ENCODE measurements at places on chromosomes 5 and 9.
A peak's percentile ranks its signal among the peaks of the same experiment; 100 is the strongest.

DNA sequence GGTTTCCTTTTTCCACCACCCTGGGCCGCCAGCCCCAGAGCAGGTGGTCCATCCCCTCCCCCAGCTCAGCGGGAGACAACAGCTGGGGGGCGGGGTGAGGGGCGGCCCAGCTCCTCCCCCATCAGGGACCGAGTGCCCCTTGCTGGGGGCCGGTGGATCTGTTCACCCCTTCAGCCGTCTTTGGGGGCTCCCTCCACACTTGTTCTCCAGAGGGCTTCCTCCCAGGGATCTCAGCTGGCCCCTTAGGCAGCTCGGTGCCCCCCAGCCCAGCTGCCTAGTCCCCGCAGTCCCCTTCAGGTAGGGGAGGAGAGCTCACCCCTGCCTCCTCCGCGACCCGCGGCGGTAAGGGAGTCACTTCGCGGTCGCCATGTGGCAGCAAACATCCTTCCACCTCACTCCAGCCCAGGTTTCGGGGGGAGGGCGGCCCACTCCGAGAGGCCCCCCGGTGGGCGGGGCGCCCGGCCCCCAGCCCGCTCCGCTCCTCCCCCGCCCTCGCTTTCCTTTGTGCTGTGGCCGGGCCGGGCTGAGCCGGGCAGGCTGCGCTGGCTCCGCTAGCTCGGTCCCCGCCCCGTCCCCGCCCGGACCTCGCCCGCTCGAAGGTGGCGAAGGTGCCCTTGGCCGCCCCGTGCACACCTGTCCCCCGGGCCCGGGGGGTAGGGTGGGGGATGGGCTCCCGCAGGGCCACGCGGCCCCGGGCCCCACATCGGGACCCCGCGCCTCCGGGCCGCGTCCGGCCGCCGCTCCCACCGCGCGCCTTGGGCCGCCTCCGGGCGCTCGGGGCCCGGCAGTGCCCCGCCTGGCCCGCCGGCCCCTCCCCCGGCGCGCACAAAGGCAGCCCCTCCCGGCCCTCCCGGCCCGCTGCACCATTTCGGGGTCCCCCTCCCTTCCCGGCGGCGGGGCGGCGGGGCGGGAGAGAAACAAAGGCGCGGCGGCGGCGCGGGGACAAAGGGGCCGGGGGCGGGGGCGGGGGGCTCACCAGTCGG is 683 bp downstream of the DBN1 start:
- DNase-seq = peak; percentile 36

DNA sequence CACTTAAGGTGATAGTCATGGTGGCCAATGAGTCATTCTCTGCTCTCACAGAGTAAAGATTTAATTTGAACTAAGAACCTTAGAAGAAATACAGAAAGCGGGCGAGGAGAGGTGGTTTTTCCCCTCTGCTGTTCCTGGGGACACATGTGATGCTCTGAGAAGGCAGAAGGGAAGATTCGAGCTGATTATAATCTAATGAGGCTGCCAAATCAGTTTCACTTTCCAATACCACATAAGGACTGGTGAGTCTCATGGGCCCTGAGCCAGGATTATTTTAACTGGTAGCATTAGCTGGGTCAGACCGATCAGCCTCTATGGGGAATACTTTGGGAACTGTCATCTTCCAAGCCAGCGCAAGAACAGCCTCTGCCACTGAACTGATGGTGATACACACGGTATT is 116.5 kb downstream of the SLC1A3 start:
- no peak for DNase-seq

- no peak for DNase-seq
These were observed 19.6 kb downstream of the LPCAT1 start for GRCh38 chr5:1504069-1504595.

- DNase-seq = no peak
These were observed 9.0 kb downstream of the TLX3 start for GRCh38 chr5:171318026-171318425.

DNA sequence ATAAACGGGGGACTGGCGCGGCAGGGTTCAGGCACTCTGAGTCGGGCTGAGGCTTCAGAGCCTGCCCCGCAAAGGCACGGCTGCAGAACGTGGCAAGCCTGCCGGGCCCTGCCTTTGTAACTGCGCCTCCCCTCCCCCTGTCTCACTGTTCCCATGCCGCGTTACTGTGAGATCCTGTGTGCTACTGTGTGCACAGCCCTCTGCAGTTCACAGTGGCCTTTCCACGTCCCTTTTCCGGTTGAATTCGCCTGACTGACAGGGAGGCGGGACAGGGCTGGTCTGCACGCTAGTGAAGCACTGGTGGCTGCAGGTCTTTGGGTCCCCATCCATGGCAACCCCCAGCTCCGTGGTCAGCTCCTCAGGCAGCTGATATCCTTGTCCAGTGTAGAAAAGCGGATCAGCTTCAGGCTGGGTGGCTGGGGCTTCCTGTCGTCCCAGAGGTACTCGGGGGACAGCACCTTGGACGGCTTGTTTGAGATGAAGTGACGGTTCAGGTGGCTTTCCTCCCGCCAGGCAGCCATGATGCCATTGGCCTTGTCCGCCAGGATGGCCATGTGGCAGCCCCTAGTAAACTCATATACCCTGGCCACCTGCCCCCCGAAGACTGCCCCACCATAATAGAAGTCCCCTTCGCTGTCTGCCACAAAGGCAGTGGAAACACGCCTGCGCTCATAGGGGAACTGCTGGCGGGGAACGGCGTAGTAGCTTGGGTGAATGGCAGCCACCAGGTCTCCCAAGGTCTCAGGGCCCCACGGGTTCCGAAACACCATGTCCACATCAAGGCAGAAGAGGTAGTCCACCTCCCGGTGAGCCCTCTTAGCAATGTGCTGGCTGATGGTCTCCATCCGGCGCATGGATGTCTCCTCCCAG is 10.3 kb downstream of the GBGT1 start:
- DNase-seq = no peak

DNA sequence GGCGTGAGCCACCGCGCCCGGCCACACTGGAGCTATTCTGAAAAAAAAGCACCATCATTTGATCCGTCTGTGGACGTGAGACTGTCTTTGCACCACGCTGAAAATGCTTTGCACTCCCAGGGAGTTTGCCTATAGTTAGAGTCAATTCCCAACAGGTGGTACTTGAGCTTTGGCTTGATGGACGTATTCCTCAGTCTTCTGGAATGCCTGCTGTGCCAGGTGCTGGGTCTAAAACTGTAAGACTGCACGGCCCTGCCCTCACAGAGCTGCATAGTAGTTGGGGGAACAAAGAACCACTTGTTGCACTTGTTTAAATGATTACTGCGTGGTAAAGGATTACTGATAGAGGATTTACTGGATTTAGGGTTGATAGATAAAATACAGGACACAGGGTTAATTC is 3.4 kb upstream of the CCNO start:
- no peak for DNase-seq

- no peak for DNase-seq
These were observed 93.6 kb downstream of the SH3TC2 start for GRCh38 chr5:148969291-148969690.

DNA sequence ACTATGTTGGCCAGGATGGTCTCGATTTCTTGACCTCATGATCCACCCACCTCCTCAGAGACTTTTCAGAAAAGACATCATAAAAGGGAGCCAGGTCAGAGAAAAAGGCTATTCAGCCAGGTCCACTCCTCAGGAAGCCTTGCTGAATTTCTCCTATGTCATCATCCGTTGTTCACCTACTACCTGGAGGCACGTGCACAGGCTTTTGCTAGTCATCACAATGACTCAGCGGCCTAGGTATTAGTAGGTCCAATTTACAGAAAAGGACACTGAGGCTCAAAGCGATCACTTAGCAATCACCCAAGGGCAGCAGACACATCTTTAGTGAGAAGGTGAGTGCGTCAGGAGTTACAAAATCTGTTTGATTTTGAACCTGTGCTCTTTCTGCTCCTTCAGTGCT is 72.3 kb upstream of the RAD23B start:
- no peak for DNase-seq

DNA sequence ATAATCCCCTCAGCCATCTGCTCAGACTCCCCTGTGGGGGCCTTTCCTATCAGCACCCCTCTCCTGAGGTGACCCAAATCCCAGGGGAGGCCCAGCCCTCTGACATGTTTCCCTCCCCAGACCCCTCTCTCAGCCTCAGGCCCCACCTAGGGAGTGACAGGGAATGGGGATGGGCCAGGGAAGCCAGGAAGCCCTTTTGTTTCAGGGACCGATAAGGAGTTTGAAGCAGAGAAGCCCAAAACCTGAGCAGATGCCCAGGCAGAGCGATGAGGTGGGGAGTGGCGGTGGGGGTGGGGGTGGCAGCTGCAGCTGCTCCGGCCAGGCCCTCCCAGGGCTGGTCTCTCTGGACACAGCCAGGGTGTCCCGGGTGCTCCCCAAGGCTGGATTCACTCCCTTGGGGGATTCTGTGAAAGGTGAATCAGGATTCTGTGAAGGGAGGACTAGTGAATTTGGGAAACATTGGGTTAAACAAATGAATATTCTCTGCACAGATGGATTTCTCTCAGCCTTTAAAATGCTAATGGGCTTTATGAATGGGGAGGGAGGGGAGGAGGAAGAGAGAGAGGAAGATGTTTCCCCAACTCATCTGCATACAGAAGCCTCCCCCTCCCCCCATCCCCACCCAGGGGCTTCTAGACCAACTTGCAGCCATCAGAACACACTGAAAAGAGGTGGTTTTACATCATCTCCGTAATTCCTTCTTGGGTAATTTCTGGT is 17.4 kb downstream of the AKNA start:
- no peak for DNase-seq

- DNase-seq = no peak
These were observed 10.8 kb upstream of the ZFR start for GRCh38 chr5:32455311-32455710.

DNA sequence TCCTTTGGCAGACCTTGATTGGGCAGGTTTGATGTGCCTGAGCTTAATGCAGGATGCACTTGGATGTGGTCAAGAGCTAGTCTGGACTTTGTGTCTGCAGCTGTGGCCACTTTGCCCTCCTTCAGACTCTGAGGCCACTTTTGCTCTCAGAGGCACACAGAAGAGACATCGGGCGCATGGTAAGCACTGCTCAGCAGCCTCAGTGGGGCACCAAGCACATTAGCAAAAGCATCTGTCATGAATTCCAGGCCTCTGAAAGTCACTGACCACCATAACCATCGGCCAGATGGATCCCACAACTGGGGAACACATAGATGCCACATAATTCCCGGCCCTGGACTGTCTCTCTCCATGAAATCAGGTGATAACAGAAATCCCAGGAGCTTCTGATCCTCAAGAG is 34.3 kb upstream of the ZNF782 start:
- no peak for DNase-seq

DNA sequence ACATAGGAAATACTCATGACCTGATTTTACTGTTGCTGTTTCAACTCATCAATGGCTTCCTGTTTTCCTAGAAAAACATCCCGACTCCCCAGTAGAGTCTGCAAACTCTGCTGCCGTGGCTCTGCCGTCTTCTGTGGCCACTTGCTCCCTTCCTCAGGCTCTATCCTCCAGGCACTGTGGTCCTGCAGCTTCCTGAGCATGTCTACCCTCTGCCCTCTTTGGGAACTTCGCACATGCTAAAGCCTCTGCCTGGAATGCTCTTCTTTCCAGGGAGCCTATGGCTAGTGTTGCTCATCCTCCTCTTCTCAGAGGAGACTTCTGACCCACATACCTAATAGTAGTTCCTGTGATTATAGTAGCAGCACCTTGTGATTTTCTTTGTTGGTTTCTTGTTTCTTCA is 256.9 kb downstream of the MAN2A1 start:
- DNase-seq = no peak

- no peak for DNase-seq
These were observed 96.5 kb upstream of the PHYKPL start for GRCh38 chr5:178328826-178329730.

DNA sequence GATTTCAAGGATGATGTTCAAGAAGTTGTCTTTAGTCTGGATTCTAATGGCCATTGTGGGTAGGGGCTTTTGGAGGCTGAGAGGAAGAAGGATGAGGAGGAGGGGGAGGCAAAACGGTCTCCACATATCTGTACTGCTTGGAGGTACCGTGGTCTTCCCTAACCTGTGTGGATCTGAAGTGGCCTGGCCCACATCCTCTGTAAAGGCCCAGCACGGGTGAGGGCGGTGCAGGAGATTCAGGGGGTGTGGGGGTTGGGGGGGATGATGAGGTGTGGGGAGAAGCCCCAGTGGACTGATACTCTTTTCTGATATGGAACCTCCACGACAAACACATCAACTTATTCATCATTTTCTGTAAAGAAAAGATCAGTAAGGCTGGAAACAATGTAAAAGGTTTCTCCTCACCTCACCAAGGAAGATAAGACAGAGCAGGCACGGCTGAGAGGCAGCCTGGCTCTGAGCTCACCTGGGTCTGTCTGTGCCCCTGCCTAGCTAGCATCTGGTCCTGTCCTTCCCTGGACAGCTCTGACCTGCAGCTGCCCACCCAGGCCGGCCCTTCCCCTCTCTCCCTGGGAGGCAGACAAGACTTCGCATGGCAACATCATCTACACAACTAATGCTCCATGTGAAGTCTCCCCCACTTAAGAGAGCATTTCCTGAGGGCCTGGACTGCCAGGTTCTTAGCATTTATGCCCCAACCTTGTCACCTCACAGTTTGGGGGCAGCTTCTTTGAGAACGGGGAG is 5.6 kb upstream of the IL3 start:
- no peak for DNase-seq

DNA sequence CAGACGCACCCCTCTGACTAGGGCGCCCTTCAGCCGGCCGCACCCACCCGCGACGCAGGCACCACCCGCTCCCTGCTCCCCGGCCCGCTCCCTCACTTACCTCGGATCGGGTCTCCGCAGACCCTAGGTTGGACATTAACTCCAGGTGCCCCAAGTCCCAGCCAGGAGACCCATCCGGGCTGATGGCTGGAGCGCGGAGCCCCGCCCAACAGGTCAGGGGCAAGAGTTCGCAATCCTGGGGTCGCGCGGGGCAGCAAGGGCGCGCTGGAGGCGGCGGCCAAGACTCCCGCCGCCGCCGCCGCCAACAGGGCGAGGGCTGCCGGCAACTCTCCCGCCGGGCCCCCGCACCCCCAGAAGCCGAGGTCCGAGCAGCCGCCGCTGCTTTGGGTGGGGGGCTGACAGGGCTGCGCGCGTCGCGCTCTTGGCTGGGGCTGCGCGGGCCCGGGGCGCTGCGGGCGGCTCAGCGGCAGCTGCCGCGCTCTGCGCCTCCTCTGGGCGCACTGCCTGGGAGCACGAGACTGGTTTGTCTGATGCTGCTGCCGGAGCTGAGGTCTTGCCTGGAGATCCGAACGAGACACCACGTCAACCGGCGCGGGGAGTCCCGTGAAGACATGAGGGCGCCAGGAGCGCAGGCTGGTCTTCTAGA is at the start of gene GDNF:
GDNF (minus strand) TSS at position 635 of the 646 bp plus-strand sequence. CDS start 5,245 bp downstream, outside the sequence.
- no peak for DNase-seq

GRCh38 chr5:180647465-180647864 is 1.9 kb downstream of the FLT4 start:
- no peak for DNase-seq

- no peak for DNase-seq
These were observed 45.1 kb downstream of the BNC2 start for GRCh38 chr9:16825331-16825725.

GRCh38 chr5:60972231-60972630 is 27.2 kb downstream of the NDUFAF2 start:
- no peak for DNase-seq

DNA sequence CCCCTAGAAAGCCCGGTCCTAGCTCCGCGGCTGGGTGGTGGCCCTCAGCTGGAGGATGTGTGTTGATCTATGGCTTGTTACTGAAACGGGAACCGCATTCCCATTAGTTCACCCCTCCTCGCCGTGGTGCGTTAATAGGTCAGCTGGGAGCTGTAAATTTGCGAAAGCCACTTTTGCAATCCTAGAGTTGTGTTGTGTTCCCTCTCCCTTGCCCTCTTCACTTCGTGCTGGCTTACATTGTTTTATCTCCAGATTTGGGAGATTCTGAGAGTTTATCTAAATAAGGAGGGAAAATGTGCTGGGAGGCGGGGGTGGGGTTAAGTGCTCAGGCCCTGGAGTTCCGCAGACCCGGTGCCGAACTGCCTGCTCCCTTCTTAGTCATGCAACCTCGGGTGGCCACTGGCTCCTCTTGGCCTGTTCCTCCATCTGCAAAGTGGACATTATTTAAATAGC is 62.8 kb downstream of the HMCN2 start:
- DNase-seq = no peak

All from NCI-H1048 (cell line).